ENCODE measurements at places on chromosomes 6 and 20.
A peak's percentile ranks its signal among the peaks of the same experiment; 100 is the strongest.

GRCh38 chr6:169932491-169932890 lies 181.1 kb downstream of the ERMARD start:
- DNase-seq: no peak

- DNase-seq: no peak
Observed at GRCh38 chr6:66930559-66931290, 1223.7 kb upstream of the EYS start.

- no peak for DNase-seq
Observed at GRCh38 chr6:159714404-159714803, 12.9 kb upstream of the WTAP start.

GRCh38 chr20:32396646-32397160 lies 38.6 kb downstream of the ASXL1 start:
- DNase-seq: no peak

DNA sequence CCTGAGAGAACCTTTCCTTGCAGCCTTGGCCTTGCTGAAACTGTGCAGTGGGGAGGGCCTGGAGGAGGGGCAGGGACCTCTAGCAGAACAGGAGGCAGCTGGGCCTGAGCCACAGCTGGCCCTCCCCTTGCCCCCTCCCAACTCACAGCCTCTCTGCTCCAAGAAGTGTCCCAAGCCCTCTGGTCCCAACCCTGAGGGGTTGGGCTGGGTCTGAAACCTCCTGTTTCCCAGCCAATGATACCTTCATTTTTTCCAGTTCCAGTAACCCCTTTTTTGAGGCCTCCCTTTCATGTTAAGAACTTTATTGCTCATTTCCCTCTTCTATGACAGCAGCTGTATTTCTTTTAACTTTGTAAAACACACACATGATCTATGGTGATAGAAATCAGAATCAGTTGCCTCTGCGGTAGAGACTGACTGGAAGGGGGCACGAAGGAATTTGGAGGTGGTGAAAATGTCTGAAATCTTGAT lies 17.9 kb upstream of the ARMC12 start:
- DNase-seq: no peak

GRCh38 chr6:90364286-90364685 lies 67.6 kb upstream of the BACH2 start:
- no peak for DNase-seq

GRCh38 chr6:160960839-160961238 lies 30.7 kb upstream of the MAP3K4 start:
- DNase-seq: no peak

- no peak for DNase-seq
Observed at GRCh38 chr6:44004136-44004535, 123.1 kb downstream of the MRPL14 start.

DNA sequence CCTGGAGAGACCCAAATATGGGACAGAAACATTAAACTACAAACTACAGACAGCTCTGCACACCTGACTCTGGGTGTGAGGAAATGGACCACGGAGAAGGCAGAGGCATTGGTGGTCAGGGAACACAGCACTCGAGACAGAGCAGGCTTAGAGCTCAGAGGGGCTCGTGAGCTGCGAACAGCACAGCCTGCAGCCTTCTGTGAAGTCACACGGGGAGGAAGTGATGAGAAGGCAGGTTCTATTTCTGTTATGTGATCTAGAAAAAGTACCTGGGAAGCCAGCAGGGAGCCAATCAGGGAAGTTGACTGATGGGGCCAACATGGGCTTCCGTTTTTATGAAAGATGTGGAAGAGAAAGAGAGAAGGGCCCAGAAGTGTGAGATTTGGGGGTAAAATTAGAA lies 88.9 kb upstream of the SNAP25 start:
- no peak for DNase-seq

DNA sequence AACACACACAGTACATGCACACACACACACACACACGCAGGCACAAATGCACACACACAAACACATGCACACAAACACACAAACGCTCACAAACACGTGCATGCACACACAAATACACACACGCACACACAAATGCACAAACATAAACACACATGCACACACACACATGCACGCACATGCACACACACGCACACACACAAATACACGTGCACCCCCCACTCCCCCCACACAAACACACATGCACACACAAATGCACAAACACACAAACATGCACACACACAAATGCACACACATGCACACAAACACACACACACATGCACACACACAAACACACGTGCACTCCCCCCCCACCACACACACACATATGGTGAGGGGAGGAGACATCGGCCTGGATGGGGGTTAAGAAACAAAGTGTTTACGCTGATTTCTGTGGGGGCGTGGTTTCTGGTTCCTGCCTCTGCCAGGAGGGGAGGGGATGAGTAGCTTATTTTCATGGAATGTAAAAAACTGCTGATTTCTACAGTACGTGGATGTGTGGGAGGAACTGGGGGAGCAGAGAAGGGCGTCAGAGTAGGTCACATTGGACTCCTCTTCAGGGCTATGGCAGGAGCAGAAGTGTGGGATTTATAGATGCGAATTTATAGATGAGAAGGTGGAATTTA lies 607.2 kb downstream of the QKI start:
- no peak for DNase-seq

- no peak for DNase-seq
Observed at GRCh38 chr6:159250633-159251032, 81.4 kb downstream of the FNDC1 start.

- no peak for DNase-seq
Observed at GRCh38 chr6:87230801-87231200, 75.4 kb downstream of the ZNF292 start.

GRCh38 chr6:30101444-30102413 lies 11.2 kb downstream of the TRIM31 start:
- peak; percentile 79 for DNase-seq

- no peak for DNase-seq
Observed at GRCh38 chr6:110188791-110189190, 8.6 kb downstream of the CDC40 start.

DNA sequence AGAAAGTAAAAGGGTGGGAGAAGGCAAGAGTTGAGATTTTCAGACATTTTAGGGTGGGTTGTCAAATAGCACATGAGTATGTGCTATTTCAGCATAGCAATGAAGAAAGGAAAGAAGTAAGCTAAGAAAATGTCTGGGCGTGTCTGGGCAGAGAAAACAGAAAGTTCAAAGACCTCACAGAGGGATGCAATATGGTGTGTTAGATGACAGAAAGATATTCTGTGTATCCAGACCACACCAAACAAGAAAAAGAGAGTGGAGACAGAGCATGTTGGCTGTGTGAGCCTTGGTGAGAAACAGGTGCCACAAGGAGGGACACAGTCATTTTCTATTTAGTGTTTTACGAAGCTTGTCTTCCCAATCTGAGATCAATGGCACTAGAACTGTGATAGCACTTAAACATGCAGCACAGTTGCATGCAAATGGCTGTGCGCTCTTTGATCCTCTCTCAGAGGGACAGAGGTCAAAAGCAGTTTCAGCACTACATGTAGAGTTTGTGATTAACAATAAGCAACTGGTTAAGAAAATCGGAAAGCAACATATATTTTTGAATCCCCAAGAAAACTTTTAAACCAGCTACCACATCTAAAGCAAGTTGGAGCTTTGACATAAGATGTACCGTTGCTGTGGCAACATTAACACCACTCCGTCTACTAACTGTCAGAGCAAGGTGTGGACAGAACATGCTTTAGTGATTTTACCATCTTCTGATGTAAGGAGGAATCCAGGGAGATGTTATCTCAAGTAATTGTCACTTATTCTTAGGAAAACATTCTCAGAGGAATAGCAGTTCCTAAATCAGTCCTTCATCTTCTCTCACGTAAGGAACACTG lies 515.5 kb upstream of the NOX3 start:
- DNase-seq: no peak

DNA sequence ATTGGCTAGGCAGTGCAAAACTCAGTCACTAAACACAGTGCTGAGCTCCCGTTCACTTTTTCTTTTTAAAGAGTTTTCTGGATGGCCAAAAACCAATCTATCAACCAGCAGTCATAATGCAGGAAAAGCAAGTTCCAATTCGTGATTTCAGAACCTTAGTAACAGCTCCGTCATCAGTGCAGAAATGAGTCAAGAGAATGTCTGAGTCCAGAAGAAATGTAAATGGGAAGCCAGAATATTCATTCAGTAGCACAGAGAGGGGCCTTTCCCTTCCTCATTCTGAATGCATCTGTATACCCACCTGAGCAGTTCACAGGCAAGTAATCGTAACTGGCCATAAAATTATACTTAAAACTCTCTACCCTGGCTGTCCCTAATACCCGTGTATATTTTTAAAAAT lies 20.4 kb downstream of the HUS1B start:
- no peak for DNase-seq

- DNase-seq: peak; percentile 92
Observed at GRCh38 chr20:36344517-36345132, 38.5 kb downstream of the DLGAP4 start.

- peak; percentile 82 for DNase-seq
Observed at GRCh38 chr20:51326201-51326819, 216.2 kb downstream of the NFATC2 start.

- DNase-seq: peak; percentile 80
Observed at GRCh38 chr6:35415065-35415891, 36.9 kb upstream of the FANCE start.

Measured in neural progenitor cell (in vitro differentiated cells).